ENCODE measurements at places on chromosomes 2 and 18. TPM values are rescaled to one million over a fixed set of nuclear protein-coding genes. Genes with fewer than 3 reads are reported as not detected.

Gene SIX3
- total RNA-seq: 0.59 TPM

Gene EGR4
- 1.9 TPM for total RNA-seq

- no peak overlapping the region for H3K27ac ChIP-seq
- no peak overlapping the region for H3K4me3 ChIP-seq
- no peak for DNase-seq
Observed at GRCh38 chr2:6233993-6234392, 541.8 kb downstream of the SOX11 start.

Gene ASB18
- not detected for total RNA-seq

- no peak for DNase-seq
- H3K27ac ChIP-seq: no peak overlapping the region
- no peak overlapping the region for H3K4me3 ChIP-seq
Observed at GRCh38 chr2:95667480-95667879, 75.7 kb downstream of the TRIM43 start.

GRCh38 chr2:24824071-24824588 is 30.9 kb downstream of the CENPO start:
- H3K27ac ChIP-seq: no peak overlapping the region
- H3K4me1 ChIP-seq: no peaks in the 10 kb centered on the region
- H3K36me3 ChIP-seq: peaks cover 31% of the 10 kb centered on the region
- H3K4me3 ChIP-seq: no peak overlapping the region

DNA sequence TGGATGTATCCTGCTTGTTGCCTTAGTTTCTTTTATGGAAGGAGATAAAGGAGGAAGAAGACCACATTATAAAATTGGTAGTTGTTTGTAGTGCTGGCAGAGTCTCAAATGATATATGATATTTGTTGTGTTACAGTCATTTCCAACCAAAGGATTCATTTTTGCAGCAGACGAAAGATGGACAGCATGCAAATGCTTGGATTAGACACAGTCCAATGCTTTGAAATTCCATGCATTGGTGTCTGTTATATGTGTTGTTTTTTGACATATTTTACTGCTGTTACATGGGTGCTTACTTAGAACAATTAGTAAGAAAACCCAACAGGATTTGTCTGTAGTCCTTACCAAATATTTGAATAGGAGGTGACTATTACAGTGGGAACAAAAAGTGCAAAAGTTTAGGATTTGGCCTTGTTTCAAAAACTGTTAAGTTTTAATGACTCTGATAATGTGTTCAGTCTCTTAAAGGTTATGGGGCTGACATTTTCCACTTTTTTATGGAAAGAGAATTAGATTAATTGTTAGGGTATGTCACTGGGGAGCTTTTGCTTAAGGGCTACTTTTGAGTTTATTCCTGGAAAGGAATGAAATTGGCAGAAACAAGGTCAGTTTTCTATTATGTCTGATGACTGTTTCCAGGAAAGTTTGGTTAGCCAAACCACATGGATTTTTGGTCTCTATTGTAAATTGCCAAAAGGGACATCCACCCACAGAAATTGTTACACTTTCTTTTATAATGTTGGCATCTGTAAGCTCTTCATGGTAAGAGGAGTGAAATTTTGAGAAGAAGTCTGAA is 229.4 kb upstream of the MMADHC start:
- H3K27me3 ChIP-seq: no peaks in the 10 kb centered on the region
- peaks cover 7% of the 10 kb centered on the region for H3K4me1 ChIP-seq
- H3K27ac ChIP-seq: no peak overlapping the region
- H3K4me3 ChIP-seq: no peak overlapping the region
- H3K36me3 ChIP-seq: no peaks in the 10 kb centered on the region

DNA sequence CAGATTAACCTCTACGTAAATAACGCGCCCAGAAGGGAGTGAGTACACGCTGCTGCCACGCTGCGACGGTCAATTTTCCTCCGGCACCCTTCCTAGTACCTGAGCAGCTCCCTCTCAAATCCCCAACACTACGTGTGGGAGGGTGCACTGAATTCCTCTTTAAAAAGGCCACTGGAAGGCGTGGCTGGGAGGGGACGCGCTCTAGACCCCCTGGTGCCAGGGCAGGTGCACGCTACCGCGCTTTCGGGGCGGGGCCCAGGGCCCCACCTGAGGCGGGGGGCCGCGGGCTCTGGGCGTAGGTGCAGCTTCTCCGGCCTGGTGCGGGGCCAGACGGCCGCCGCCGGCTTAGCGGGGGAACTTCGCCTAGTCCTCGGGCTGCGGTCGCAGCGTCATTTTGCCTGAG is 668 bp upstream of the ANKRD12 start:
- DNase-seq: peak; percentile 24
- H3K36me3 ChIP-seq: peaks cover 32% of the 10 kb centered on the region
- H3K27me3 ChIP-seq: no peaks in the 10 kb centered on the region
- H3K4me3 ChIP-seq: peak overlapping the region; percentile 68
- peaks cover 23% of the 10 kb centered on the region for H3K4me1 ChIP-seq

Gene ZNF514
- total RNA-seq: 14.4 TPM
